ENCODE measurements at places on chromosomes 3 and 15.
A peak's percentile ranks its signal among the peaks of the same experiment; 100 is the strongest.

- no peak for DNase-seq
These were observed 105.5 kb upstream of the IL12A start for GRCh38 chr3:159882790-159883779.

DNA sequence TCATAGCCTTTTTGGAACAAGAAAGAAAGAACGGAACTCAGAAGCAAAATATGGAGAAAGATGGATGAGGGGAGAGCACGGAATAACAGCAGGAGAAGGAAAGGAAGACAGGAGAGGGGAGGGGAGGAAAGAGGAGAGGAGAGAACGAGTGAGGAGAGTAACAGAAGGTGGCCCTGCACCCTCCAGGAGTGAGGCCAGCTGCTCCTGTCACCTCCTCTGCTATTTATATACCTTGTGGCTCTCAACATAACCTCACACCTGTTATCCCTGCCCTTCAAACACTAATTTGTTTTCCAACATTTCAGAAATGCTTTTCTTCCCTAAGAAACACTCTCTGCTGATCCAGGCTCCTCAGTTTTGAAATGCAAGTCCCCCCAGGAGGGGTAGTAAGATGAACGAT lies 53.4 kb upstream of the ATP2B2 start:
- no peak for DNase-seq

GRCh38 chr3:36817806-36818533 lies 53.6 kb upstream of the DCLK3 start:
- DNase-seq = no peak

- DNase-seq = no peak
These were observed 45.2 kb upstream of the LMCD1 start for GRCh38 chr3:8456412-8456811.

GRCh38 chr3:100458814-100459213 lies 33.6 kb upstream of the TMEM45A start:
- DNase-seq = no peak

GRCh38 chr3:39528844-39529243 lies 61.4 kb downstream of the MOBP start:
- DNase-seq = no peak

- DNase-seq = peak; percentile 31
These were observed 462.0 kb downstream of the PDCD6IP start for GRCh38 chr3:34260271-34261000.

DNA sequence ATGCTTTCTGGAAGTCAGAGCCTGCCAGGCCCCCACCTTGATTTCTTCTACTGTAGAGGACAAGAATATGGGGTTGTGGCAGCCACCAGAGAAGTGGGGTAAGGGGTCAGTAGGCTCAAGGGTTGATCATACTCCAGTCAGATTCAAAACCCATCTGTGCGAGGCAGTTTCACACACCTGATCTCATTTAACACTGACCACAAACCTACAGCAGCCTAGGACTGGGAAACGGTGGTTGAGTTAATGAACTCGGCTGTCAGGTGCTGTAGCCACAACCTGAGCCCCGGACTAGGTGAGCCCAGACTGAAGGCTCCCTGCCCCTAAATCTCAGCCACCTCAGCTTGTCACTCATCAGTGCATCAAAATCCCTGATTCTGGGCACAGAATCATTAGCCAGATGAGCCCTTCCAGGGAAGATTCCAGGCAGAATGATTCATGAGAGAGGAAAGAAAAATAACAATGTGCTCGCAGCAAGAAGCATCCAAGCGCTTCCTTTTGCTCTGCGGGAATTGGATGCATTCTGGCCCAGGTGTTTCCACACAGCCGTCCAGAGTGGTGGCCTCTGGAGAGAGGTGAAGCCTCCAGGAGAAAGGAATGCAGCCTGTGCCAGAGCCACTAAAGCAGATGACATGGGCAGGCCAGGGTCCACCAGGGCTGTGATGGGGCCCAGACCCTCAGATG lies 102.1 kb downstream of the SRGAP3 start:
- DNase-seq = no peak

GRCh38 chr15:24940236-24940635 lies 14.6 kb upstream of the SNRPN start:
- DNase-seq = no peak

DNA sequence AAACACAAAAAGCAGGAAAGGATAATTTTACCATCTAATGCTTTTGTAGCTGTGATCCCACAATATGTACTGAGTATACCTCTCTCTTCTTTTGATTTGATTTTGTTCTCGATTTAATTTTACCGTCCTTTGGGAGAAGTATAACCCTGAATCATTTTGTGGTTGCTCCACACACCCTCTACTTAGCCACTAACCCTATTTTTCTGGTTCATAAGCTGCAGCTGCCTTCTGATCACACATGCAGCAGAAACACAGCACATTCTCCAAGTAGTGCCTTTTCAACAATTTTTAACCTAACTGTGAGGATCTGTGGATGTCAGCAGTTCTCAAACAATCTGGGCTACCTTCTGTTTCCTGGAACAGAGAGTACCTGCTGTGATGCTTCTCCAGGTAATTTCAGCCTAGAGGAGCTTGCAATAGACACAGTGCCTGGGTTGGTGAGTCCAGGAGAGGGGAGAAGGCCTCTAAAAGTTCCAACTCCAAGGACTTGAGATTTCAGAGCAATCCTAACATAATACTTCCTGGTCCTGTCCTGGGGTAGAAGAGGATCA lies 40.3 kb downstream of the HGD start:
- DNase-seq = no peak

GRCh38 chr15:81485806-81486205 lies 111.8 kb upstream of the TMC3 start:
- DNase-seq = no peak

- no peak for DNase-seq
These were observed 603.7 kb upstream of the ALCAM start for GRCh38 chr3:104763007-104763406.

GRCh38 chr3:67946436-67946835 lies 292.0 kb upstream of the SUCLG2 start:
- DNase-seq = no peak

GRCh38 chr3:38114875-38115644 lies 21.9 kb downstream of the ACAA1 start:
- DNase-seq = no peak

DNA sequence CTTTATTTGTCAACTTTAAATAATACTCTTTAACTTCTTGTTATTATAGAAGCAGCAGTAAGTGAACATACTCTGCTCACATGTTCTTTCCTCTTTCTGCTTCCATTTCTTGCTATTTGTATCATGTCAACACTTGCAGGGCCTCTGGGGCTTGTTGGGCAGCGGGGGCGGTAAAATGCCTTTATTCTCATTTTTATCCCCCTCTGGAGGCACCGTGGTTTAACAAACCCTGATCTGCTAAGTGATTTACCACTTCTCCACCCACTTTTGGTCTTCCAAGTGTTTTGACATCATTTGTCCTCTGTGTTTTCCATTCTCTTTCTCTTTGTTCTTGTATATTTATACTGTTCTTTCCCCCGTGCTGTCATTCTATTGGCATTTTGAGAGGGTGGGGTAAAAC lies 33.9 kb downstream of the SCN10A start:
- no peak for DNase-seq

DNA sequence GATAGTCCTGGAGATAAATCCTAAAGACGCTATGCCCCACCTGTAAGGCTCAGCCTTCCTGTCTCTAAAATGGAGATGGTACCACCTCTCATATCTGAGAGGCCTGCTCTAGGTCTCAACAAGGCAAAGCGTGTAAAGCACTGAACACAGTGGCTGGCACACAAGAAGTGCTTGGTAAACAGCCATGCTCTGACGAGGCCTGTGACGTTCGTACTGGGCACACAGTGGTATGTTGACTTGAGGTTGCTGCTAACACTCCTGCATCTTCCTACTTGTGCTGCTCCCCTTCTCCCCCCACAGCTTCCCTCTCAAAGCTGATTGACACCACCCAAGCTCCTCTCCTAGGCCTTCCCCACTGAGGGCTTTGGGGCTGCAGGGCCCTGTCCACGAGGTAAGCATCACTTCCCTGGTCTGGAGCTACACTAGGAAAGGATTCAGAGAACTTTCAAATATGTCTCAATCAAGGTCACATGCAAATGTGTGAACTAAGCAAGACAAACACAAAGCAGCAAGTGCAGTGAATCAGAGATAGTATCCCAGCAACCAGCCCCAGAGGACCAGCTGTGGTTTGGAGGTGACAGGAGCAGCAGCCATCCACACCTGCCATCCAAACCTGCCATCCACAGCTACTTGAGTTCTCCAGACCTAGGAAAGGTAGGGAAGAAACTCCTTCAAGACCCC lies 177.5 kb downstream of the STT3B start:
- no peak for DNase-seq

GRCh38 chr15:23416349-23417276 lies 30.4 kb downstream of the GOLGA6L2 start:
- DNase-seq = no peak

- DNase-seq = no peak
These were observed 81.1 kb downstream of the MEGF11 start for GRCh38 chr15:66172324-66172980.

GRCh38 chr3:45132568-45133211 lies 13.5 kb downstream of the CDCP1 start:
- no peak for DNase-seq

DNA sequence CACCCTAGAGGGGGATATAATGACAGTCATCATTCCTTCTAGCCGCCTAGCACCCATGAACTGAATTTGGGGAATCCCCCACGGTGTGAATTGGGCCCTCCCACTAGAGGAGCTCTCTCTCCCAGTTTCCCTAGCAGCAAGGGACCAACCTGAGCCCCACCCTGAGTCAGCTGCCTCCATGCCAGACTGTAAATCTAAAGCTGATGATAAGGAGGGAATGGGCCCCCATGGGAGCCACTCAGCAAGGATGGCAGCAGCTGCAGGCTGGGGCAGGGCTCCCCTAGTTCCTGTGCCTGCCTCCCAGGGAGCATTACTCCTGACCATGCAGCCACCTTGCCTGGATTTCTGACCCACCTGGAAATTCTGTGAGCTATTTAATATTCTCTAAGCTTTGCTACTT lies 57.0 kb upstream of the PXYLP1 start:
- no peak for DNase-seq

GRCh38 chr3:181418233-181418632 lies 293.5 kb upstream of the SOX2 start:
- DNase-seq = no peak

- no peak for DNase-seq
These were observed 48.8 kb upstream of the PLXNA1 start for GRCh38 chr3:126934031-126934531.

DNA sequence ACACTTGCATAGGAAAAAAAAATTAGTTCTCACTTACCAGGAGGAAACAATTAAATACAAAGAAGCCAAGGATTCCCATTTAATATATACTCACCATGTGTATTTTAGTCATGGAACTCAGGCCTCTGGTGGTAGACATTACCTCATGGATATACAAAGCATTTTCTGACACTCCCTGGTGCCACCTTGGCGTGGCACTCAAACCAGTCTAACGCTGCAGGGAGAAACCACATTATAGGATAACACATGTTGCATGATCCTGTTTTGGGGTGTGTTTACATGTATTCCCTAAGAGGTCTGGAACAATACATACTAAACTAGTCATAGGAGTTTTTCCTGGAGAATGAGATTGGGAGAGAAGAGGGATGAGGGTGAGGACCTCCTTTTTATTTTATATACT lies 5.9 kb upstream of the RTF1 start:
- no peak for DNase-seq

DNA sequence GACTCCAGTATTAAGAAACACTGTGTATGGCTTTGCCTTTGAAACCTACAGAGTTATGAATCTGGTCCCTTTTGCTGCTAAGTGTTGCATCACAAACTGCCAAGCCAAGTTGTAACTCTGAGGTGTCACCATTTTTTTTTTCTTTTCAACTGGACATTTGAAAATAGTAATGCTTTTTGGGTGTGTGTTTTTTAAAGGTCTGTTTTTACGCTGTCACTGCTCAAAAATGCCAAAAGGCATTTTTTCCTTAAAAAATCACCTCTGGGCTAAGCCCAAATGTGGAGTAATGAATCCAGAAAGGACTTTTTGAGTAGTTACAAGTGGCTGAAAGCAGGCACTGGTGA lies 9.5 kb downstream of the SMAD3 start:
- DNase-seq = no peak

DNA sequence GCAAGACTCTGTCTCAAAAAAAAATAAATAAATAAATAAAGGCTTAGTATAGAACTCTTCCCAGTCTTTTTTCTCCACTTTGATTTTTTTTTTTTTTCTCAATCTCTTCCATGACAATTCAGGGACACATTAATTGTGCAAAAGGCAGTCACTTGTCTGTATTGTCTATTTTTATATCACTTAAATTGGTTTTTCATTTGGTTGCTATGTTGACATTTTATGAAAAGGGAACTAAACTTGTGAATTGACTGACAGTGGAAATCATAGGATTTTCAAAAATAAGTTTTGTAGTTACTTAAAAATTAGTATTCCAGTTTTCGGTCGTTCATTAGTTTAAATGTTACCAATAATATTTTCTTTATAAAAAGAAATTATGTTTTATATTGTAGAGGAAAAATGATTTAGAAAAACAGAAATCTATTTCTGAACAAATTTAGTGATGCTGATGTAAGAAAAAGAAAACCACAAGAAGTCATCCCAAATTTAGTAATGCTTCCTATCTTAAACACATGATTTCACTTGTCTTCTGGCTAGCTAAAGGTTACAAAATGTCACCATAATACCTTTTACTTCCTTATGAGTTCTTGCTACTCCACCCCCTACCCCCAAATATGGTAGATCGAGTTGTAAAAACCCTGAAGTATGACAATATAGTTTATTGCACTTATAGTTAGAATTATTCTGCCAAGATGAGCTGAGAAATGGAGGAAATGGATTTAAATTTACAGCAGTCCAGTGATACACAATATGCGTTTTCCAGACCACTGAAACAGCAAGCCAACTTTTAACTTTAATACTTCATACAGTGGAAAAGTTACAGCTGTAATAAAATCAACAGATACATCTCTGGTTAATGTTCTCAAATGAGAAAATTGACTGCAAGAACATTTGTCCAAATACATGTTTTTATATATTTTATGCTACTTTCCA lies 37.0 kb downstream of the PPARG start:
- no peak for DNase-seq

GRCh38 chr3:98903705-98904481 lies 2.4 kb upstream of the DCBLD2 start:
- DNase-seq = no peak

DNA sequence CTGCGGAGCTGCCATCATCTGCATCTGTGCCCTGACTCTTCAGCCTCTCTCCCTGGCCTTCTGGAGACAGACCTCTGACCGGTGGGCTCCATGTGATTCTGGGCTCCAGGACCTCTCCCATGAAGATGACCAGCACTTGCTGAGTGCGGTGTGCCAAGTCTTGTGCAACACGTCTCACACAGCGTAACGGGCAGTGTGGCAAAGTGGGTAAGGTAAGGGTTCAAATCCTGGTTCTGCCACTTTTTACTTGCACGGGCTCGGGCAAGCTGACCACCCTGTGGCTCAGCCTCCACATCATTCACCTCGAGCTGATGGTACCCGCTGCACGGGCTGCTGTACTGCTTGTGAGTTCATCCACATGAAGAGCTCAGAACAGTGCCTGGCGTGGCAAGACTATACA lies 6.5 kb upstream of the SYNM start:
- DNase-seq = no peak

Measured in LoVo (cell line).